A549 treated with GW870086 at 1 μM for 4 hours (cell line): ENCODE measurements at places on chromosomes 2 and 18. TPM values are rescaled to one million over a fixed set of nuclear protein-coding genes. Genes with fewer than 3 reads are reported as not detected.

The FRZB gene
- 0.07 TPM in 3 of 5 replicates, not detected in the others for total RNA-seq

The GULP1 gene
- 27.3 to 36.7 TPM (median 29.4 TPM) in 5 replicates for total RNA-seq

The FHL2 gene
- total RNA-seq: 64.2 to 81.4 TPM (median 69.4 TPM) in 5 replicates

The ANKRD29 gene
- 10.6 to 17.8 TPM (median 16.6 TPM) in 5 replicates for total RNA-seq

The EFR3B gene
- 11.3 to 13.7 TPM (median 12.3 TPM) in 5 replicates for total RNA-seq

The SERPINB12 gene
- total RNA-seq: not detected in 5 replicates

The CDH7 gene
- 0.03 TPM in 1 of 5 replicates, not detected in the others for total RNA-seq

The MC2R gene
- not detected in 5 replicates for total RNA-seq

The HOXD3 gene
- total RNA-seq: 0.07 to 0.20 TPM (median 0.13 TPM) in 4 of 5 replicates, not detected in the other

The CNTNAP5 gene
- total RNA-seq: not detected in 5 replicates

The TNFRSF11A gene
- 8.0 to 12.1 TPM (median 10.1 TPM) in 5 replicates for total RNA-seq

The VIT gene
- total RNA-seq: not detected in 5 replicates

The RPRM gene
- 0.11 TPM in 1 of 5 replicates, not detected in the others for total RNA-seq

The PIEZO2 gene
- total RNA-seq: 0.58 to 1.2 TPM (median 0.66 TPM) in 5 replicates

The NRP2 gene
- total RNA-seq: 91.7 to 157 TPM (median 134 TPM) in 5 replicates

The TMEM247 gene
- not detected in 5 replicates for total RNA-seq

The OTOS gene
- total RNA-seq: not detected in 5 replicates

The ATP6V1C2 gene
- 0.13 to 0.31 TPM (median 0.28 TPM) in 5 replicates for total RNA-seq

The DOK6 gene
- not detected in 5 replicates for total RNA-seq

The PROKR1 gene
- total RNA-seq: 0.03 TPM in 1 of 5 replicates, not detected in the others

The C2orf72 gene
- total RNA-seq: 5.2 to 8.3 TPM (median 7.4 TPM) in 5 replicates

The ARHGAP28 gene
- 0.02 to 0.08 TPM (median 0.03 TPM) in 3 of 5 replicates, not detected in the others for total RNA-seq

The MOGAT1 gene
- total RNA-seq: not detected in 5 replicates

The SP140 gene
- total RNA-seq: 0.13 TPM in 1 of 5 replicates, not detected in the others

The CAPN14 gene
- 0.05 TPM in 1 of 5 replicates, not detected in the others for total RNA-seq

The EMILIN2 gene
- total RNA-seq: 8.9 to 16.6 TPM (median 14.0 TPM) in 5 replicates

The DPP10 gene
- not detected in 5 replicates for total RNA-seq

The MDH1B gene
- 1.1 to 2.3 TPM (median 1.5 TPM) in 5 replicates for total RNA-seq

The MBD1 gene
- 30.8 to 40.1 TPM (median 36.7 TPM) in 5 replicates for total RNA-seq

The STAT4 gene
- total RNA-seq: 3.9 to 7.0 TPM (median 5.5 TPM) in 5 replicates

The LAMA3 gene
- total RNA-seq: 33.0 to 51.4 TPM (median 48.7 TPM) in 5 replicates
